ENCODE measurements at places on chromosomes 3 and 15.

- no peak for DNase-seq
Measured at GRCh38 chr3:171967137-171967783, 72.1 kb upstream of the FNDC3B start.

DNA sequence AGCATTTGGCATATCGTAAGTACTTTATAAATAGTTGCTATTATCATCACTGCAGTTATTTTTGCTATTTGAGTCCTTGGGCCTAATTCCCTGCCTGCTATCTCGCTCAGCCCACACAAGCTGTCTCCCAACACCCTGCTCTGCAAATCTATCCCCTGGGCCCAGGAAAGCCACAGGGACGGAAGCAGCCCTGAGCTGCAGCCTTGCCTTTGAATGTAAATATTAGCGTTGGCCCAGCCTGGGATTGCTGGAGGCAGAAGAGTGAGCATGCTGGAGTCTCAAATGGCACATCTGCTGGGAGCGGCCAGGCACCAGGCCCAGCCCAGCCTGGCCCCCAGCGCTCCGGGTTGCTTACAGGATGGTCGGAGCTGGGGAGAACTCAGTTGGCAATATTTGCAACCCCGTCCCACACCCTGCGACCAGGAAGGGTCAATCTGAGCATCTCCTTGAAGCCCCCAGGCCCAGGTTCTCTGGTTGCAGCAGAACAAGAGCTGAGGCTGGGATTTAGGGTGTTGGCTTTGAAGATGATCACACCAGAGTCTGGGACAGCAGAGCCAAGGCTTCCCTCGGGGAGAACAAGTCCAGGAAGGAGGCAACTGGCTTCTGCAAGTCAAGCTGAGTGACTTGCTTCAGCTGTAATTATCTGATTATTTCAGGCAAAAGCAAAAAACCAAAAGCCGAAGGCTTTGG, 529.6 kb downstream of the SHQ1 start:
- no peak for DNase-seq

DNA sequence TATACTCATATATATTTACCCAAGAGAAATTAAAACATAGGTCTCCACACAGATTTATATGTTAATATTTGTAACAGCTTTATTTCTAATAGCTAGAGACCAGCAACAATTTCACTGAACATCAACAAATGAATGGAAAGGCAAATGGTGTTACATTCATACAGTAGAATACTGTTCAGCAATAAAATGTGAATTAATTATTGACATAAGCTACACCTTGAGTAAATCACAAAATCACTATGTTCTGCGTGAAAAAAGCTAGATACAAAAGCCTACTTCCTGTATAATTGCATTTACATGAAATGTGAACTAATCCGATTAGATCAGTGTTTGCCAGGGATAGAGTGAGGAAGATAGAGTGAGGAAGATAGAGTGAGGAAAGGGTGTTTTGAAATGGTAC, 945.7 kb downstream of the SQOR start:
- no peak for DNase-seq

GRCh38 chr3:118817748-118818165, 216.9 kb downstream of the IGSF11 start:
- no peak for DNase-seq

GRCh38 chr3:163878396-163878795, 1199.9 kb downstream of the SI start:
- DNase-seq: no peak

- no peak for DNase-seq
Measured at GRCh38 chr3:143135150-143135549, 15.6 kb downstream of the CHST2 start.

GRCh38 chr3:38095669-38096483, 41.1 kb downstream of the ACAA1 start:
- no peak for DNase-seq

GRCh38 chr3:72345237-72345878, 502.9 kb downstream of the SHQ1 start:
- no peak for DNase-seq

GRCh38 chr3:140509534-140509933, 168.3 kb upstream of the TRIM42 start:
- no peak for DNase-seq

DNA sequence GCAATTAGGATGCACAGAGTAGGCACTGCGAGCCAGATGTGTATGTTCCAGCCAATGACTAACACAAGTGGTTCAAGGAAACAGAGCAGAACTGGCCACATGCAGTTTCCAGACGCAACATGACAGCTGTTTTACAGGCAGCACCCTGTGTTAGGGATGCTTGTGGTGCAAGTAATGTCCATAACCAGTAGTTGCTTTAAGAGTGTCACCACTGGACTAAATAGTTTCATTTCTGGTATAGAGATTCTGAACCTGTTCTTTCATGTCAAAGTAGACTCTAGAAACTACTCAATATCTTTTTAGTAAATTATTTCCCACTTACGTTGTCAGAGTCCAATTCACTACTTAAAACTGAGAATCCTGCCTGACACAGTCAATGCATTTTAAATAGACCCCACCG, 14.5 kb upstream of the LPP start:
- no peak for DNase-seq

DNA sequence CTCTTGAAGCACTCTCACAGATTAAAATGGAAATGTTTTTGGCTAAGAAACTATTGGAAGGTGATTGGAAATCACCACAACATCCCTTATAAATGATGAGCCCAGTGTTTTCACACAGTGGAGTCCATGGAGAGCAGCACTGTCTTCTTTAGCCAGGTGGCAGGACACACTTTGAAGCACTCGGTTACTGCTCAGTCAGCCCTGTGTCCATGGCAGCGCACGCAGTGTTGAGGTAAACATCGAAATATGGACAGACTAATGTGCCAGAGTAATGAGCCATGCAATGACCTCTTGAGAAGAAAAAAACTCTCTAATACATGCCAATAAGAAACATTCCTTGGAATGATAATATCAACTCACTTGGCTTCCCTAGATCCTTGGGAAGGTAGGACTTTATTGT, 66.6 kb downstream of the TGFBR2 start:
- no peak for DNase-seq

DNA sequence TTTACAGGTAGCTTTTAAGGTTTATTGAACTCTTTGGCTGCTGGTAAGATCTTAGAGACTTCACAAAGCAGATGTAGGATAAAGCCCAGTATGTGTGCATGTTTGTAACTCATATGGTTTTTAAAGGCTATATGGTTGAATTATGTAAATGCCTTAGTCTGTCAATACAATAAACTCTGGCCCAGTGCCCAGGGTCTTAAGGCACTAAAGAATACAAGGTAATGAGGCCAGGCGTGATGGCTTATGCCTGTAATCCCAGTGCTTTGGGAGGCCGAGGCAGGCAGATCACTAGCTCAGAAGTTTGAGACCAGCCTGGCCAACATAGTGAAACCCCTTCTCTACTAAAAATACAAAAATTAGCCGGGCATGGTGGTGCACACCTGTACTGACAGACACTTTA, 170.3 kb upstream of the CGNL1 start:
- no peak for DNase-seq

GRCh38 chr3:170448584-170448983, 29.9 kb downstream of the CLDN11 start:
- DNase-seq: no peak

- no peak for DNase-seq
Measured at GRCh38 chr3:171157980-171158379, 131.5 kb upstream of the SLC2A2 start.

GRCh38 chr3:46910166-46910760, 32.7 kb downstream of the PTH1R start:
- DNase-seq: no peak

GRCh38 chr15:52546031-52546751, 17.5 kb upstream of the MYO5A start:
- no peak for DNase-seq

GRCh38 chr15:40856746-40857145, 12.9 kb downstream of the SPINT1 start:
- DNase-seq: no peak

DNA sequence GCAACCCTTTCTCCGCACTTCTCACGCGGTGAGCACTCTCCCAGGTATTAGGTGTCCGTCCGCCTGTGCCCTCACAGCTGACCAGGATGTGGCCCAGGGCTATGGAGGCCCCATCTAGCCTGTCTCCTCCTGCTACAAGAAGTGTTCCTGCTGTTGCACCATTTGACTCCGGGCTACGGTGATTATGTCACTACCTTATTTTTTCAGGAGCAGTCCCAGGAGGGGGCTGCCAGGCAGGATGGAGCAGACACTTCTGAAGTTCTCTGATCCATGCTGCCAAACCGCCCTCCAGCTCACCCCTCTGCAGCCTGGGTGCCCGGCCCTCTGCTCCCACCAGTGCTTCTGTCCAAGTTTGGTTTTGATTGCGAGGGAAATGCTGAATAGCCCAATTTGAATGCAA, 36.9 kb downstream of the ZXDC start:
- no peak for DNase-seq

DNA sequence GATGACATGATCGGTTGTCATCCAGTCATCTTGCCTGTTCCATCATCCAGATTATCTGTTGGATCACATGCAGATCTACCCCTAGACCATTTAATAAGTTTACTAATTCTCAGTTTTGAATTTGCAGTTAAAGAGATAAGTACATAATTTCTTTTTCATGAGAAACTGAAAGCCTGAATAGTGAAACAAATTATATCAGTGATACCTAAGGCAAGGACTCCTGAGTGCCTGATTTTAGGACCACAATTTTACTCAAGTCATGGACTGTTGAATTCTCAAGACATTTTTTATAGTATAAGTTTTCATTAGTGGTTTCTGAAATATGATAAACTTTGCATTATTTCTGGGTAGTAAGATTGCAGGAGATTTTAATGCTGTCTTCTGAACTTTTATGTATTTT, 13.2 kb downstream of the SIDT1 start:
- no peak for DNase-seq

- DNase-seq: no peak
Measured at GRCh38 chr3:173843060-173843459, 445.5 kb downstream of the NLGN1 start.

- no peak for DNase-seq
Measured at GRCh38 chr15:67831363-67831762, 6.1 kb downstream of the SKOR1 start.

DNA sequence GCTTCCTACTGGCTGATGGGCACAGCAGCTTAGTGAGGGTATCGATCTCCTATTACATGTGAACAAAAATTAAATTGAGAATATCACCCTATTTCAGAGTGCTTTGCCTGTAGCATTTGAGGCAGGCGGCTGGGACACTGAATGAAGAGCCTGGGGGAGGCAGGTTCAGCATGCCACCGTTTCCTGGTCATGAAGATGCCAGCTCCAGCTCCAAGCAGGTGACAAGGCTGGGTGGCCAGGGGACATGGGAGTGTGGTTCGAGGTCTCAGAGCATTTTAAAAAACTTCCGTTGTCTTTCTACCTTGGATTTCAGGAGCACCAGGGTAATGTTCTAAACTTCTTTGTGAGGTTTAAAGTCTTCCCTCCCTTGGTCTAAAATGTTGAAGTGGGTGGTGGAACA, 158.2 kb downstream of the RPLP1 start:
- no peak for DNase-seq

- DNase-seq: no peak
Measured at GRCh38 chr3:10546820-10547263, 41.5 kb upstream of the ATP2B2 start.

GRCh38 chr3:182999767-183000166, 19.4 kb upstream of the DCUN1D1 start:
- DNase-seq: no peak

DNA sequence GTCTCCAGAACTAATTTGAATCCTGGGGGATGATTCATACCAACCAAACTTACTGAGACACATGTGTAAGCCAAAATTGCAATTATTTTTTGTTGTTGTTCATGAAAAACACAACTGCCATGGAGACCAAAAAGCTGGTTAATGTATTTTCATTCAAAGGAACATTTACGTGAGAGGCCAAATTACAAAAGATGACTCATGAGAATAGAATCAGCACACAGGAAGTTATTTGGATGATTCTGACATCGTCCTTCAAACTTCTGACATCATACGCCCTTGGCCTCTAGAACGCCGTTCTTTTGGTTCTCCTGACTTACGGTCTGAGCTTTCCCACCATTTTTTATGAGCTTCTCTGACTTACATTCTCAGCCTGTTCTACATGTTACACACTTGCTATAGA, 3.0 kb upstream of the ZNF280D start:
- no peak for DNase-seq

DNA sequence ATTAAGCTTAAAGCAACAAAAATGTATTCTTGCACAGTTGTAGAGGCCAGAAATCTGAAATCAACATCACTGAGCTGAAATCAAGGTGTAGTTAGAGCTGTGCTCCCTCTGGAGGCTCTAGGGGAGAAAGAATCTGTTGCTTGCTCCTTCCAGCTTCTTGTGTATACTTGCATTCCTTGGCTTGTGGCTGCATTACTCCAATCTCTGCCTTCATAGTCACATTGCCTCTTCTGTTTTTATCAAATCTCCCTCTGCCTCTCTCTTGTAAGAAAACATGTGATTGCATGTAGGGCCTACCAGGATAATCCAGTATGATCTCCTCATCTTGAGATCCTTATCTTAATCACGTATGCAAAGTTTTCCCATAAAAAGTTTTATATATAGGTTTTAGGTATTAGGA, 487.9 kb upstream of the SGO1 start:
- no peak for DNase-seq

GRCh38 chr3:186869253-186870100, 27.0 kb downstream of the ADIPOQ start:
- DNase-seq: no peak

DNA sequence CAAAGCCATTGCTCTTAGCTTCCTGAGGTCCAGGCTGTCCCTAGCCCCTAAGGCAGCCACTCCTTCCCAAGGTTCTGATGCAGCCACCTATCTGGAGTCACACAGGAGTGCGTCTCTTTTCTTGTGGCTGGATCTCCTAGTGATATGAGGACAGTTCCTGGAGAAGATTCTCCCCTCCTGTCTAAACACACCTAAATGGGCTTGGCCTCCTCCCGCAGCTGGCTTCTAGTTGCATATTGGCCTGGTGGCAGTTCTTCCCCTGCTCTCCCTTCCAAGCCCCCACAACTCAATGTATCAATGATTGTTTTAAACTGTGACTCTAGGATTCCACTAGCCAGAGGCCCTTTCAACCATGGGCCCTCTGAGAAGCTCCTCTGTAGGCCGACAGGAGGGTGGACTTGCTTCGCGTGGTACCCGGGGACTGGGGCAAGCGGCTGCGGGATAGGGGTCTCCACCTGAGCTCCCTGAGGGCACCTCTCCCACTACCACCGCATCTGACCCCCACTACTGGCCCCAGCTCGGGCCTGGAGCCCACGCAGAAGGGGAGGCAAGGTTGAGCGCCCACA, 1.4 kb downstream of the ITGA11 start:
- DNase-seq: no peak

Measured in stimulated activated CD8-positive, alpha-beta memory T cell treated with anti-CD3 and anti-CD28 coated beads, Interleukin-4, amount 100 ng/mL, for 1 hour (primary cell).